ENCODE measurements at places on chromosomes 2 and 18.
A peak's percentile ranks its signal among the peaks of the same experiment; 100 is the strongest.

DNA sequence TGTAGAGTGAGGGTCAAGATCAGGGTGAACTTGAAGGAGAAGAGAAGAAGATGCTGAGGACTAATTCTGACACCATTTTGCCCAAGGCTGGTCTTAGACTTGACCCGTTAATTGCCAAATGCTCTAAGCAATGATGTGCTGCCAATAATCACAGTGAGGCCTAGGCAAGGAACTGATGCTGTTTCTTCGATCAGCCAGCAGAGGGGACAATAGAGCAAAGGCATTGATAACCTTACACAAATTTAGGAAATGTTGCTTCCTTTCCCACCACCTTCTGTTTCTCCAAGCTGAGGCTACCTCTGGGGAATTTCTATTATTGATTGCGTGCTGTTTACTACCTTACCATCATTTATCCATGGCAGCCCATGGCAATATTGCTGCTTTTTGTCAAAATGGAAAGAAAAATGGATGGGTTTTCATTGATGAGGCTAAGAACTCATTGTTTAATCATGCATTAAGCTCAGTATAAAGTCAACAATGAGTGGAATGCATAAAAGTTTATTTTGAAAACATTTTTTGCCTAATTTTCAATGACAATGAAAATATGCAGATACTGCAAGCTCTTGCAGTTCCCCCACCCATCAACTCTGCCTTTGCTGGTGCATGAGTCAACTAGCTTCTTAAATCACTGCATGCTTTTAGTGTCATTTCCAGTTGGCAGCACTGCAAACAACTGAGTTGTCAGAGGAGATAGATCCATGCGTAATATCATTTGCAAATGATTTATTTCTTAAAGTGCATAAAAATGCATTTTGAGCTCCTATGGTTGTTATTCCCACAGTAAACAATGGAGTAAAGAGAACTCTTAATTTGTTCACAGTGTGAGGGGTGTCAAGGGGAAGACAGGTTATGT, 116.4 kb upstream of the NYAP2 start:
- peak; percentile 31 for DNase-seq

DNA sequence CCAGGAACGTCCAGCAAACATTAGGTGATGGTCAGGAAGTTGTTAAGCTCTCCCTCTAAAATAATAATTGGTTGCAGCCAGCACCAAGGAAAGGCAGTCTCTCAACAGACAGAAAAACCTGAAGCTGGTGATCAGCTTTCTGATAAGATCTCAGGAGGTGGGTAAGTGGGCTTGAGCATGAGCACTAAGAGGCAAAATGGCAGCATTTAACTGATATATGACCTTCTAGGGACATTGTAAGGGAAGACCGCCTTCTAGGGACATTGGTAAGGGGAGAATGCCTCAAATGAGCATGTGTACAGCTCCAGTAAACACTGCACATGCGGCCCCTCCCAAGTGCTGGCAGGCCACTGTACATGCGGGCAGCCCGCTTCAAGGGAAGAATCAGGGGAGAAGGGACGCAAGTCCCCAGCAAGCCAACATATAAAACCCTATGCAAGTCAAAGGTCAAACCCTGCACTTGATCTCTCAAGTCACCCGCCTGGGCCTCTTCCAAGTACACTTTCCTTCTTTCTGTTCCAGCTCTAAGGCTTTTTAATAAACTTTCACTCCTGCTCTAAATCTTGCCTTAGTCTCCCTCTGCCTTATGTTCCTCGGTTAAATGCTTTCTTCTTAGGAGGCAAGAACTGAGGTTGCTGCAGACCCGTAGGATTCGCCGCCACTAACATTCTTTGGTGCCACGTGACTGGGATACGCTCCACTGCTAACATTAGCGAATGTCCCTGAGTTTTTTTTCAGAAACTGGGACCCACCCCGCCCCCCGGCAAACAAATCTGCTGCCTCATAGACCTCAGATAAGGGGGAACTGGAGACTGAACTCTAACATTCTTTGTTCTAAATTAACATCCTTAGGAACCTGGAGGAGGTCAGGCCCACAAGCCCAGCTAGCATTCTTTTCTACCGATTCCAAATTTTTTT, 463.8 kb downstream of the LPIN1 start:
- no peak for DNase-seq

- no peak for DNase-seq
Observed at GRCh38 chr2:136101042-136101441, 16.9 kb downstream of the CXCR4 start.

GRCh38 chr2:238954841-238955591, 107.1 kb downstream of the TWIST2 start:
- DNase-seq, result peak; percentile 69

DNA sequence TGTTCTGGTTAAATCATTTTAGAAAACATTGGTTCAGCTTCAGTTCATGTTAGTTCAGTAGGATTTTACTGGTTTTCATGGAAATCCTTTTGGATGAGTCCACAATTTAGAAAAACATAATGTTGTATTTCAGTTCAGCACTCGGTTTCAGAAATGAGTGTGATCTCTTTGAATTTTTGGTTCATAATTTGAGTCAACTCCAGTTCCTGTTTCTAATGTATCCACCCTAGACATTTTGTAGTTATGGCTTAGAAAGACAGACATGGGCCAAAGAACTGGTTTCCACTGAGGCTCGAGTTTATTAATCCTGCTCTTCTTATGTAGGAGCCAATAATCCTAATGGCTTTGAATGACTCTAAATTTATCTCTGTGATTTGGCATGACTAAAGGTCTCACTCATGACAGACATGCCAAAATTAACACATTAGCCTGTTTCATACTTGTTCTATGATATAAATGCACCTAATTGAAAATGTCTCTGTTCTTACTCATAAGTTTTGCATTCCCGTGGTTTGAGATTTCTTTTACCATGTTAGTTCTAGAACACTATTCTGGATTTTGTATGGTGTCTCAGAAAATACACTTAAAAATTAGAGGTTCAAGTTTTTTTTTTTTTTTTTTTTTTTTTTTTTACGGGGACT, 82.3 kb upstream of the SPRED2 start:
- peak; percentile 61 for DNase-seq

DNA sequence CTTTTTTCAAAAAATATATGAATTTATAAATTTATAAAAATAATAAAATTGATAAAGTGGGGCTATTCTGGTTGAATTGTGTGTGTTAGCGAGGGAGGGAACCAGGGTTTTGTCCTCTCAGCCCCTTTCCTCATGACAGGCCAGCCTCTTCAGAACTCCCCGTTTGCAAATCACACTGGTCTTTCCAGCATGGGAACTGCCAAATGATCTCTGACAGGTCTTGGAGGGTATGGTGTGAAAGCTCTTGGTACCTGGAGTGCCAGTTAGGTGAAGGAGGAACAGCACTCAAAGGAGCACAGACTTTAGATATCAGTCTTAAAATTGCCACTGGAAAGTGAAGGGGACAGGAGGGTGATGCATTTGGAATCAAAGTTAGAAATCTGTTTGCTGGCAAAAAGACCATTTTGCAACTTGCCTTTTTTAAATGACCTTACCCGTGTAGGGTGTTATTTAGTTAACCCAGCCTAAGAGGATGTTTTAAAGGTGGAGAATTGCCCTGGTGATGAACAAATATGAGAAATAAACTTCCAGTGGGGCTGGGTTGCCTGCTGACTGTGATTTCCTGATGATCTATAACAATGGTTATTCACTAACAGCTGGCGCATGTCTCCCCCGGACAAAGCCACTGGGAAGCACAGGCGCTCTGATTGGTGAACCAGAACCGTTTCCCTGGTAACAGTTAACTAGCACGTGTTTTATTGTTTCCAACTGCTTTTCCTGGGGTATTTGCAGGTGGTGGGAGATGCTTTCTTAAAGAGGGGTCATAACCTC, 85.3 kb upstream of the EFEMP1 start:
- DNase-seq, result peak; percentile 83

Data from AG10803 (cell line).